ENCODE measurements at places on chromosomes 2 and 18.

DNA sequence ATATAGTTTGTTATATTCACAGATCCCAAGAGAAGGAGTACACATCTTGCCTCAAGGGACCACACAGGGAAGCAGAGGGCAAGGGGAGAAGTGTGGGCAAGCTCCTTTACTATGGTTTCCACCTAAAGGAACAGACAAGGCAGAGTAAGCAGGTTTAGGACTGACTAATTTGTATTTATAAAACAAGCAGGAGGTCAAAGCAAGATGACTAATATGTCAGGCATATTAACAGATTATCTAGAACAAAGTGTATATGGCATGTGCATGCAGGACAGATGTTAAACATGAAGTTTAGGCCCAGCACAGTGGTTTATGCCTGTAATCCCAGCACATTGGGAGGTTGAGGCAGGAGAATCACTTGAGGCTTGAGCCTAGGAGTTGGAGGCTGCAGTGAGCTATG lies 3.7 kb upstream of the LRP2 start:
- DNase-seq, result no peak

- peak; percentile 82 for DNase-seq
Observed at GRCh38 chr2:216319771-216320170, 52.5 kb downstream of the MARCHF4 start.

DNA sequence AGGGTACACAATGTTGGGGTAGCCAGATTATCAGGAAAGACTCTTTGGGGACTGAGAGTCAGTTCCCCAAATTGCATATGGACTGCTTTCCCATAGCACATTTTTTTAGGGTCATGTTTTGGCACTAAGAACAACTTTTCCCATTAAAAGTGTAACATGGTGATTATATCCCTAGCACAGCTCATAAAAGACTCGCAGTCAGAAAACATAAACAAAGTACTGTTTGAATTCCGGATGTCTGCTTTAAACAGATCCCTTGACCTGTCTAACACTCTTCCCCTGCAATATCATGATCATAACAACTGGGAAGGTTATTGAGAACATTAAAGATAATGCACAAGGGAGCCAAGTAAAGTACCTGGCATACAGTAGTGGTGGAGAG lies 262.2 kb downstream of the ASXL3 start:
- no peak for DNase-seq

- no peak for DNase-seq
Observed at GRCh38 chr2:81839780-81840179, 1535.2 kb upstream of the LRRTM1 start.

DNA sequence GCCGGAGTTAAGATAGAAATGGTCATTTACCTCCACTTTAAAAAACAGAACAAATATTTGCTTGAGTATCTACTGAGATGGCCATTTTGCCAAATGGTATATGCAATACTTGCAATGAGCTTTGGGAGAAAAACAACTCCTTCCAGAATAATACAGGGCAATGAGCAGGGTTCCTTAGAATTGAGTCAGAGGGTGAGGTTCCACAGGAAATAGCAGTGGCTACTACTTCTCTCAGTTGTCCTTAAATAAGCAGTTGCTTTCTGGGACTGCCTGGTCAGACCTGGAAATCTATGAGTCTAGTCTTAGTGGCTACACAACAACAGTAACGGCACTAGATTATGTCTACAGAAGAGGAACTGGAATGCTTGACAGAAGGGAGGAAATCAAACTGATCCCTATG lies 80.9 kb upstream of the CCDC85A start:
- DNase-seq, result no peak

GRCh38 chr2:70420143-70420542 lies 118.3 kb upstream of the FAM136A start:
- no peak for DNase-seq

Measured in NT2/D1 (cell line).